Stimulated activated naive CD4-positive, alpha-beta T cell (primary cell): ENCODE measurements at places on chromosomes 1 and 21.

- DNase-seq, result no peak
These were observed 84.1 kb downstream of the GPR88 start for GRCh38 chr1:100622037-100622436.

GRCh38 chr1:209737118-209737505, 18.7 kb upstream of the TRAF3IP3 start:
- DNase-seq, result no peak

GRCh38 chr1:173995475-173995874, 26.7 kb downstream of the RC3H1 start:
- no peak for DNase-seq

GRCh38 chr1:117582451-117582850, 23.4 kb upstream of the TENT5C start:
- DNase-seq, result no peak

DNA sequence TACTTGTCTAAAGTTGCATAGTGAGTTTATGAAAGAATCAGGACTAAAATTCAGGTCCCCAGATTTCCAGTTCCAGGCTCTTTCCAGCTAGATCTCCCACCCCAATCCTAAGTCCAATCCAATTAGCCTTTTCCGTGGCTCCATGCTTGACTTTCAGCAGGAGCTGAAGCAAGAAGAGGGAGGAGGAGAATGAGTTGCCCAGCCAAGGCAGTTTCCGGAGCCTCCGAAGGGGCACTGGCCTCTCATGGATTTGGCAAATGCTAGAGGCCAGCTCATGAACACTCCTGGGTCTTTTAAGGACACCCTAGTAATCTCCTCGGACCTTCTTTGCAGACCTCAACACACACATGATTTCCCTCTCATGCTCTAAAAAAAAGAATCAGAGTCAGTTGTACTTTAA, 10.5 kb upstream of the LRRC52 start:
- DNase-seq, result no peak

GRCh38 chr1:48555271-48555670, 83.3 kb upstream of the SPATA6 start:
- no peak for DNase-seq

- DNase-seq, result no peak
These were observed 300.7 kb upstream of the SPAG17 start for GRCh38 chr1:118485757-118486156.

DNA sequence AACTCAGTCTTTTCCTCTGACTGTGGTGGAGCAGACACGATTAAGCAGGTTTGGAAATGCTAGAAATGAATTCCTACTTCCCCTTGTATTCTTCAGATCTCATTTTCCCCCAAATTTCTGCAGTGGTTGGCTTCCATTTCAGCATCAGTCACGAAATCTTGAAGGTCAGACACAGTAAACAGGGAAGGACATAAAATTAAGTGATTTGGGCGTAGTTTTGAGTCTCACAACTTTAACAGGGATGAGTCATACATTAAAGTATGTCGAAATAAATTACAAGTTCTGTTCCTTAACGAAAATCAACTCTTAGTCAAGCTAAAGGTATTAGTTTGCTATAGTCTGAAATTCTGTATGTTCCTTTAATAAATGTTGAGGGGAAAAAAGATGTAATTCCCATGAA, 61.1 kb downstream of the HNRNPR start:
- no peak for DNase-seq
